Common myeloid progenitor, CD34-positive (primary cell): ENCODE measurements at places on chromosomes 6 and 20.
A peak's percentile ranks its signal among the peaks of the same experiment; 100 is the strongest.

GRCh38 chr20:19885939-19886660 is 128.0 kb downstream of the RIN2 start:
- no peak for DNase-seq

- peak; percentile 72 for DNase-seq
These were observed 269.1 kb downstream of the CD83 start for GRCh38 chr6:14386668-14387067.

- DNase-seq = no peak
These were observed 21.8 kb upstream of the C20orf144 start for GRCh38 chr20:33640287-33640686.

DNA sequence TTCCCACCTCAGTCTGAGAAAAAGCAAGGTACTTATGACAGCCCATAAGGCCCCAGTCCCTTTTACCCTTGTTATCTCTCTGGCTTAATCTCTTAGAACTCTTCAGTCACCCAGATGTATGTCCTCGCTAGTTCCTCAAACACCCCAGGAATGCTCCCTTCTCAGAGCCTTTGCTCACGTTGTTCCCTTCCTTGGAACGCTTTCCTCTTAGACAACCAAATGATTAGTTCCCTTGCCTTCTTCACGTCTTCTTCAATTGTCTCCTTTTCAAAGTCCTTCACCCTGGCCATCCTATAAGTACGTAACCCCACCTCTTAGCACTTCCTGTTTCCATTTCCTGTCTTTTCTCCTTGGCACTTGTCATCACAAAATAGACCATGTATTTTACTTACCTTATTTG is 1.1 kb upstream of the APOBEC2 start:
- peak; percentile 63 for DNase-seq

- peak; percentile 68 for DNase-seq
These were observed 20.4 kb upstream of the DTNBP1 start for GRCh38 chr6:15682965-15683822.

DNA sequence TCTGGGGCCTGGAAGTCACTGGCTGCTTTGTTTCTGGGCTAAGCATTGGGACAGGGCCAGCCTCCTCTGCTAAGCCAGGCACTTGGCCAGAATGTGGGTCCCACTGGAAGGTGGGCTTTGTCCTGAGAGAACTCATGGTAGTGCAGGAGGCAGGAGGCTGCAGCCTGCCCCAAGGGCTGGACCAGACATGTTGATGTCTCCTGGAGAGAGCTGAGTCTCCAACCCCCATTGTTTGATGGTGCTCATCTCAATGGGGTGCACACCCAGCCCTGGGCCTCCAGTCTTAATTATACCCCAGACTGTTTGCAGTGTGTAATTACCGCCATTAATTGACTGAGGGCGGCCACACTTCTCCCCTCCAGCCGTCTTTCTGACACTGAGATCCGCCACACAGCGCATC is 220.5 kb upstream of the PMEPA1 start:
- no peak for DNase-seq

- DNase-seq = no peak
These were observed 527.8 kb upstream of the FLRT3 start for GRCh38 chr20:14865169-14865568.

- no peak for DNase-seq
These were observed 6.1 kb downstream of the TRIM10 start for GRCh38 chr6:30154709-30155519.
